T-helper 2 cell treated with Interferon-gamma antibody and Interleukin-4, amounts not matched to agents 5 μg/mL and 100 μg/mL, for 36 hours (primary cell): ENCODE measurements at places on chromosomes 6 and 20.

DNA sequence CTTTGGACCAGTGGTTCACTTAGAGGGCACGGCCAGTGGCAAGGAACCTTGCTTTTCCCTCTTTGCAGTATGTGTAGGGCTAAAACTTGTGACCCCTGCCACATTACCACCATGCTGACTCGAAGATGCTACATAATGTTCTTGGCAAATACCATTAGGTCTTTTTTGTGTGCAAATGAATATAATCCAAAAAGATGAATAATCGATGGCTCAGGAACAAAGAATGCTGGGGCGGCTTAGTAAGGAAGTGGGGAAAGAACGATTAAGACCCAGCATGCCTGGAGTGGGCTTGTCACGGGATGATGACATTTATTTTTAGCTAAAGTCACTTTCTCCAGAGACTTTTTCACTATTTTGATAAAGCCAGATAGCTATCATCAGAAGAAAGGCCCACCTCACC lies 23.1 kb downstream of the CMTR1 start:
- peaks cover 4% of the 10 kb centered on the region for H3K4me1 ChIP-seq
- no peaks in the 10 kb centered on the region for H3K27me3 ChIP-seq
- H3K36me3 ChIP-seq, result peaks cover 50% of the 10 kb centered on the region
- no peak for DNase-seq
- no peak overlapping the region for H3K4me3 ChIP-seq

GRCh38 chr6:37827603-37828265 lies 8.2 kb downstream of the ZFAND3 start:
- H3K4me3 ChIP-seq, result no peak overlapping the region
- H3K36me3 ChIP-seq, result peaks cover 8% of the 10 kb centered on the region
- no peaks in the 10 kb centered on the region for H3K27me3 ChIP-seq

DNA sequence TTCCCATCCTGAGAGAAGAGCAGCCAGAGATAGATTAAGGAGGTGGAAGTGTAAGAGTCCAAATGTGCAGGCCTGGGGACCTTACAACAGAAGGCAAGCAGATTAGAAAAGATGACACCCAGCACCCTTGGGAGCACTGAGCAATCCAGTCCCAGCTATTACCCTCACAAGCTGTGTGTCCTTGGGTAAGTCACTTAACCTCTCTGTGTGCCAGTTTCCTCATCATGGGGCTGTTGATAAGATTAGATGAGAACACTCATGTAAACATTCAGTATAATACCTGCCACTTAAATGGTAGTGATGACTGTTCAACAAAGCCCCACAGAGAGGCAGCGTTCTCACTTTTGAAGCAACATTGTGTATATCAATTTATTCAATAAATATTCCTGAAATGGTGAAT lies 114.8 kb upstream of the CST7 start:
- H3K27me3 ChIP-seq, result no peaks in the 10 kb centered on the region
- no peak overlapping the region for H3K4me3 ChIP-seq

- H3K4me1 ChIP-seq, result peaks cover 5% of the 10 kb centered on the region
- no peak for DNase-seq
- no peak overlapping the region for H3K4me3 ChIP-seq
Observed at GRCh38 chr6:141539617-141540016, 593.1 kb upstream of the GJE1 start.

GRCh38 chr6:134630508-134631121 lies 312.7 kb upstream of the SGK1 start:
- DNase-seq, result no peak
- peaks cover 15% of the 10 kb centered on the region for H3K27me3 ChIP-seq
- no peak overlapping the region for H3K27ac ChIP-seq
- H3K4me3 ChIP-seq, result no peak overlapping the region

- no peaks in the 10 kb centered on the region for H3K27me3 ChIP-seq
- H3K4me1 ChIP-seq, result no peaks in the 10 kb centered on the region
- no peak overlapping the region for H3K4me3 ChIP-seq
- no peak for DNase-seq
- no peaks in the 10 kb centered on the region for H3K36me3 ChIP-seq
Observed at GRCh38 chr20:48283470-48284110, 498.3 kb upstream of the SULF2 start.

GRCh38 chr6:158303210-158303731 lies 9.0 kb upstream of the TULP4 start:
- H3K27ac ChIP-seq, result no peak overlapping the region
- H3K4me3 ChIP-seq, result no peak overlapping the region
- peaks cover 4% of the 10 kb centered on the region for H3K36me3 ChIP-seq
- DNase-seq, result no peak
- H3K27me3 ChIP-seq, result no peaks in the 10 kb centered on the region
- no peaks in the 10 kb centered on the region for H3K4me1 ChIP-seq

- H3K36me3 ChIP-seq, result no peaks in the 10 kb centered on the region
- no peak overlapping the region for H3K4me3 ChIP-seq
- H3K27me3 ChIP-seq, result peaks cover 3% of the 10 kb centered on the region
- no peak for DNase-seq
Observed at GRCh38 chr6:32214126-32214525, 9.7 kb downstream of the NOTCH4 start.

DNA sequence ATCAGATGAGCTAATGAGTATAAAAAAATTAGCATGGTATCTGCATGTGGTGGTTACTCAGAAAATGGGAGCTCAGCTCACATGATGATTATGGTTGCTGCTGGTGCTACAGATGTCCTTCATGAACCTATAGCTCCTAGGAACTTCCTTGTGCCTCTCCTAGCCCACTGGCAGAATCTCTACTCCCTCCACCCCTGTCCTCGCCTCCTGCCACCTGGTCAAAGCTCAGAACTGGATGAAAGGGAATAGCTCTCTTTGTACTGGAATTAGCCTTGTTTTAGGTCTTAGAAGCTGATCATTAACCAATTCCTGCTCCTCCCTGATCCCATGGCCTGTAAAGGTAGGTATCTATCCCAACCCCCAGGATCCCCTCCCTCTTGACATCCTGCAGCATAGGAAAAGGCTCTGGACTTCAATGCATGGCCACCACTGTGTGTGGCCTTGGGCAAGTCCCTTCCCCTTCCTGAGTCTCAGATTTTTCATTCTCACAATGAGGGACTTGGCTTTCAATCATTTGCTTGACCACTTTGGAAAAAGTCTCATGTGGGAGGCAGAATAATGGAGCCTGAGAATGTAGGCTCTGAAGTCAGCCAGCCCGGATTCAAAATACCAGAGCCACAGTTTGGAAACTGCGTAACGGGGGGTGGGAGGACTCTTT lies 43.9 kb downstream of the SLC13A3 start:
- H3K27me3 ChIP-seq, result peaks cover 11% of the 10 kb centered on the region
- H3K4me3 ChIP-seq, result no peak overlapping the region
- H3K27ac ChIP-seq, result no peak overlapping the region
- no peak for DNase-seq
- no peaks in the 10 kb centered on the region for H3K4me1 ChIP-seq

DNA sequence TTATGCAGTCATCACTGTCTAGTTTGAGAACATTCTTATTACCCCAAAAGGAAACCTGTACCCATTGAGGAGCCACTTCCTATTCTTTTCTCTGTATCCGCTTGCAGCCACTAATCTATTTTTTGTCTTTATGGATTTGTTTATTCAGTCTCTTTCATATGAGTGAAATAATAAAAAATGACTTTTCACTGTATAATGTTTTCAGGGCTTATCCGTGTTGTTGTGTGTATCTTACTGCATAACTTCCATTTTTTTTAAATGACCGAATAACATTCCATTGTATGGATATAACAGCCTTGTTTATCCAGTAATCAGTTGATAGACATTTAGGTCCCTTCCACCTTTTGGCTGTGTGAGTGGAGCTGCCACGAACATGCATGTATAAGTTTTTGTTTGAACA lies 86.6 kb downstream of the ZFAND3 start:
- DNase-seq, result no peak
- H3K27ac ChIP-seq, result no peak overlapping the region
- H3K27me3 ChIP-seq, result no peaks in the 10 kb centered on the region
- no peak overlapping the region for H3K4me3 ChIP-seq
- peaks cover 6% of the 10 kb centered on the region for H3K36me3 ChIP-seq

- H3K4me3 ChIP-seq, result no peak overlapping the region
- DNase-seq, result no peak
- no peaks in the 10 kb centered on the region for H3K36me3 ChIP-seq
- H3K27me3 ChIP-seq, result peaks cover 41% of the 10 kb centered on the region
Observed at GRCh38 chr6:28719275-28719940, 193.7 kb downstream of the GPX5 start.

GRCh38 chr6:89986650-89987074 lies 92.4 kb downstream of the GJA10 start:
- no peak overlapping the region for H3K4me3 ChIP-seq
- DNase-seq, result no peak
- peaks cover 26% of the 10 kb centered on the region for H3K36me3 ChIP-seq
- H3K4me1 ChIP-seq, result peaks cover 38% of the 10 kb centered on the region
- H3K27ac ChIP-seq, result peak overlapping the region; percentile 4

DNA sequence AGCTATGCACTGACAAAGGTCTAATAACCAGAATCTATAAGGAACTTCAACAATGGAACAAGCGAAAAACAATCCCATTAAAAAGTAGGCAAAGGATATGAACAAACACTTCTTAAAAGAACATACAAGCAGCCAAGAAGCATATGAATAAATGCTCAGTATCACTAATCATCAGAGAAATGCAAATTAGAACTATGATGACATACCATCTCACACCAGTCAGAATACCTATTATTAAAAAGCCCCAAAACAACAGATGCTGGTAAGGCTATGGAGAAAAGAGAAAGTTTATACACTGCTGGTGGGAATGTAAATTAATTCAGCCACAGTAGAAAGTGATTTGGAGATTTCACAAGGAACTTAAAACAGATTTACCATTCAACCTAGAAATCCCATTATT lies 211.8 kb downstream of the EDN1 start:
- peaks cover 6% of the 10 kb centered on the region for H3K27me3 ChIP-seq
- H3K36me3 ChIP-seq, result no peaks in the 10 kb centered on the region
- H3K4me1 ChIP-seq, result no peaks in the 10 kb centered on the region
- H3K27ac ChIP-seq, result no peak overlapping the region
- no peak for DNase-seq

GRCh38 chr6:364609-365540 lies 26.7 kb upstream of the IRF4 start:
- H3K4me3 ChIP-seq, result no peak overlapping the region
- H3K36me3 ChIP-seq, result no peaks in the 10 kb centered on the region
- H3K27me3 ChIP-seq, result peaks cover 14% of the 10 kb centered on the region

DNA sequence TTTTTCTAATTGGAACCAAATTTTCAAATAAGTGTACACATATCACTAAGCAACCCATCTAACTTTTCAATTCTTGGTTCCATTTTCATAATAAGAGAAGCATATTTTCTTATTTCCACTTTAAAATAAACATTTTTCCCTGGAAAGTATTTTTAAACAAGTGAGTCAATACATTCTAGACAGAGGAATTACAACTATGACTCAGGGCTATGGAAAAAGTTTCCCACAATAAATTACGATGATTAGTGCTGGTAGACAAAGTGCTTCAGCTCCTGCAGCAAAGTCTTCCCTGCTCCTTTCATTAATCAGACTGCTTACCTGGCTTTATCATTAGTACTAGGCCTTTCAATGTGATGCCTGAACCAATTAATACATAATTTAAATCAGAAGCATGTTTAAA lies 322.5 kb downstream of the HACE1 start:
- DNase-seq, result no peak
- no peak overlapping the region for H3K27ac ChIP-seq
- H3K27me3 ChIP-seq, result peaks cover 10% of the 10 kb centered on the region
- no peaks in the 10 kb centered on the region for H3K4me1 ChIP-seq
- H3K4me3 ChIP-seq, result no peak overlapping the region
- no peaks in the 10 kb centered on the region for H3K36me3 ChIP-seq

DNA sequence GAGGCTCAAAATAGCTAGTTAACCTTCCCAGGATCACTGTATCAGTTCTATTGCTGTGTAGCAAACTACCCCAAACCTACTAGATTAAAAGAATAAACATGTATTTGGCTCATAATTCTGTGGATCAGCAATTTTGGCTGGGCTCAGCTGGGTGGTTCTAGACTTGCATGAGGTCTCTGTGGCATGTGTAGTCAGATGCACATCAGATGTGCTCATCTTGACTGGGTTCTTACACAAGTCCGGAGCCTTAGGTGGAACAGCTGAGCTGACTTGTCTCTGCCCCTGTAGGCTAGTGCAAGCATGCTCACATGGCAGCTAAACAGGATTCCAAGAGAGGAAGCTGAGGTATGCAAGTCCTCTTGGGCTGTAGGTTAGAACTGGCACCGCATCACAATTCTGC lies 173.2 kb upstream of the PRND start:
- H3K36me3 ChIP-seq, result no peaks in the 10 kb centered on the region
- H3K27ac ChIP-seq, result no peak overlapping the region
- H3K4me1 ChIP-seq, result no peaks in the 10 kb centered on the region

GRCh38 chr6:44268095-44268628 lies 2.1 kb upstream of the TMEM151B start:
- peaks cover 41% of the 10 kb centered on the region for H3K27me3 ChIP-seq
- peaks cover 27% of the 10 kb centered on the region for H3K4me1 ChIP-seq
- H3K36me3 ChIP-seq, result peaks cover 7% of the 10 kb centered on the region
- peak; percentile 46 for DNase-seq

DNA sequence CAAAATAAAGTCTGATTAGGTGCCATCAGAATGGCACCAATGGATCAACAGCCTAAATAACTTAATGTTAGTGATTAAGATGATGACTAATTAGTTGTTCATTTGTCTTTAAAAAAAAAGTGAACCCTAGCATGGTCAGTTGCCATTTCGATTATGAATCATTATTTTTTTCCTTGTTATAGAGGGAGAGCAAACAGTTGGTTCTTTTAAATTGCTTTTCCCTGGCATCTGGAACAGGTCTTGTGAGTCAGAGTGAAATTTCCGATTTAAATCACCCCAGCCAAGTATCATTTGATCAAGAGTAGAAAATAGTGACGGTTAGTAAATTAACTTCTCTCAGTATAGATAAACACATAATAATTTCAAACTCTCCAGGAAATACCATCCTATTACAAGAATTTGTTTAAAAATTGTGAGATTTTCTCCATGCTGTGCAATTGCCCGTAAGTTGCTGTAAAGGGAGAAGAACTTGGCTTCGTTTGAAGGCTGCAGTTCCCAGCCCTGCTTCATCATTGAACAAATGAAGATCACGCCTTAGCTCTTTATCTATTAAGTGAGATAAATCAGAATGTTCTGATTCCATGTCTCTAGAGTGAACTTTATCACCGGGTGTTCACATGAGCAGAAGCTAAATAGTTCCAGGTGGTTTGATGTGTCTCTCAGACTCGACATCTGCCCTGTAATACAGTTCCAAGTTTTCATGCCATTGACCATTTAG lies 741.3 kb downstream of the DOK5 start:
- no peak overlapping the region for H3K27ac ChIP-seq
- no peak for DNase-seq
- H3K36me3 ChIP-seq, result no peaks in the 10 kb centered on the region
- no peak overlapping the region for H3K4me3 ChIP-seq

- no peak overlapping the region for H3K27ac ChIP-seq
- no peaks in the 10 kb centered on the region for H3K36me3 ChIP-seq
- H3K4me1 ChIP-seq, result peaks cover 4% of the 10 kb centered on the region
- H3K27me3 ChIP-seq, result no peaks in the 10 kb centered on the region
Observed at GRCh38 chr6:22361576-22361975, 64.7 kb upstream of the PRL start.
